ENCODE measurements at places on chromosomes 5 and 9. TPM values are rescaled to one million over a fixed set of nuclear protein-coding genes. Genes with fewer than 3 reads are reported as not detected.

The INSYN2B gene
- total RNA-seq = 1.7 TPM

- no peak for DNase-seq
Measured at GRCh38 chr9:9919174-9919775, 693.5 kb downstream of the PTPRD start.

- DNase-seq = no peak
Measured at GRCh38 chr9:81052846-81053245, 636.5 kb downstream of the TLE1 start.

- DNase-seq = no peak
Measured at GRCh38 chr5:159850160-159850559, 66.1 kb upstream of the ADRA1B start.

- no peak for DNase-seq
Measured at GRCh38 chr5:75192804-75193203, 43.9 kb downstream of the ANKRD31 start.
